ENCODE measurements at places on chromosomes 13 and 19.

GRCh38 chr13:105365831-105366230 lies 1169.6 kb downstream of the EFNB2 start:
- DNase-seq, result no peak

- no peak for DNase-seq
Measured at GRCh38 chr13:93769101-93769500, 542.5 kb downstream of the GPC6 start.

DNA sequence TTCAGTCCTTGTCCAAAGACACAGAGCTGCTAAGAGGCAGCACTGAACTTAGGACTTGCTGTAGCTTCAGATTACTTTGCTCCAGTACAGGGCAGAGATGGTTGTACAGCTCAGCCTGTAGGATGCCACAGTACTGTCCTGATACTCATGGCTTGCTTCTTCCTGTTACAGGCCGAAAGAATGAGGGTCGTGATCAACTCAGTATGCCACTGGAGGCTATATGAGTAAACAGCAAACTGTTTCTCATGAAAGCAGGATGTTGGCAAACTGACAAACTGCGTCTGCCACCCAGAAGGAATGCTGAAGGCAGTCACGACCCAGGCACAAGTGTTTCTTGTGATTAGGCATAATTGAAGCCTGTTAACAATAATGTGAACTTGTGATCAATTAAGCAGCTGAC lies 2.8 kb downstream of the ZNF749 start:
- DNase-seq, result no peak

DNA sequence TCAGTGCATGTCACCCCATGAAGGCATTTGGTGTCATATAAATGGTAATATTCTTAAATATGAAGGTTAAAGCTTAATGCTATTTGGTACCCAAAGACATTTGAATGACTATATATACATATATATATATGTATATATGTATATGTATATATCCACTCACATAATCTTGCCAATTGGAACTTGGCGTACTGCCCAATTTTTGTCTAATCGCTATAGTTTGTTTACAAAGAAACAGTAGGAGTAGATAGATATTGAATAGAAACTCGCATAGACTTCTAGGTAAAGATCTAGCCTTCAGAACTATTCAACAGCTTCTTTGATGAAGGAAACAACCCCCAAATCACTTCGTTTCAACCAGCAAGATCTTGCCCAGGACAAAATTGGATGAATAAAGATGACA lies 24.1 kb downstream of the KLF5 start:
- DNase-seq, result no peak

DNA sequence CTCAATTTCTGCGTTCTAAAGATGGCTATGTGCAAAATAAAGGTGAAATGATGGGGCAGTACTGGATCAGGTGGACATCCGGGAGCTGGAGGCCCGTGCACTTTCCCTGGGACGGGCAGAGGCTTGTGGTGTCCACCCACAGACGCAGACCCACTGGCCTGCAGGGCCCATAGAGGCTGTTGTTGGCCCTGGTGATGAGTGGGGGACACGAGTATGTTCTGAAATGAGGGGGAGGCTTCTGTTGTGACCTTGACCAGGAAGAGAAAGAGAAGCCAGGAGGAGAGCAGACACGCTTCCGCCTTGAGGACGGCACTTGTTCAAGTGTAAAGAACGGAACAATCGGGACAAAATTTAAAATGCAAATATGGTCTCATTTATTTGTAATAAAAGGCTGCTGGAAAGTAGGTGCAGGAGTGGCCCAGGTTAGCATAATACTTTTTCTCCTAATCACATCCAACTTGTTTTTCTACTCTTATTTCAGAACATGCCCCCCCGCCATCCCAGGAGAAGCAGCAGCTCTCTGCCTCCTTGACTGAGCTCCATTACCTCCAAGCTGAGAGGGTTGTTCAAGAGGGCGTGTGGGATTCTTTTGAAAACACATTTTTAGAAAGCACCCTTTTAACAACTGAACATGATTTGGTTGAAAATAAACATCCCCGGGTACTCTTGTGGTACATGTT lies 27.1 kb downstream of the ATP11A start:
- no peak for DNase-seq

DNA sequence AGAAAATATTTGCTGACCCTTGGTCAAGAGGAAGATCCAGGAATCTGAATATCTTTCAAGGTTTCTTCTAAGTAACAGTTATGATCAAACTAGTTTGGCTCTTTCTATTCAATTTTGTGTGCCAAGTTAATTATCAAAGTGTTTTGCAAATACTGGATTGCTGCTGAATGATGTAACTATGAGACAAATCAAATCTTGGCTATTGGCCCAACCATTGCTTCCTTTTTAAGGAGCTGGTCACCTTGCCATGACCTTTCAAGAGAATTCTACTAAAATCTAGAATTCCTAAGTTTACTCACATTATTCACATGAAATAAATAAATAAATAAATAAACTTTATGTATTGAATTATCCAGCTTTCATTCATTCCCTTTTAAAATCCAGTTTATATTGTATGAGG lies 371.8 kb downstream of the SLITRK6 start:
- no peak for DNase-seq

GRCh38 chr13:35714121-35714520 lies 237.6 kb upstream of the MAB21L1 start:
- DNase-seq, result no peak

- DNase-seq, result no peak
Measured at GRCh38 chr19:42316223-42317211, 3.4 kb downstream of the TMEM145 start.

GRCh38 chr13:38228322-38228721 lies 121.3 kb upstream of the UFM1 start:
- DNase-seq, result no peak

GRCh38 chr19:34926361-34926684 lies 380 bp upstream of the ZNF30 start:
- no peak for DNase-seq

- no peak for DNase-seq
Measured at GRCh38 chr19:18672606-18673337, 10.7 kb upstream of the CRTC1 start.

DNA sequence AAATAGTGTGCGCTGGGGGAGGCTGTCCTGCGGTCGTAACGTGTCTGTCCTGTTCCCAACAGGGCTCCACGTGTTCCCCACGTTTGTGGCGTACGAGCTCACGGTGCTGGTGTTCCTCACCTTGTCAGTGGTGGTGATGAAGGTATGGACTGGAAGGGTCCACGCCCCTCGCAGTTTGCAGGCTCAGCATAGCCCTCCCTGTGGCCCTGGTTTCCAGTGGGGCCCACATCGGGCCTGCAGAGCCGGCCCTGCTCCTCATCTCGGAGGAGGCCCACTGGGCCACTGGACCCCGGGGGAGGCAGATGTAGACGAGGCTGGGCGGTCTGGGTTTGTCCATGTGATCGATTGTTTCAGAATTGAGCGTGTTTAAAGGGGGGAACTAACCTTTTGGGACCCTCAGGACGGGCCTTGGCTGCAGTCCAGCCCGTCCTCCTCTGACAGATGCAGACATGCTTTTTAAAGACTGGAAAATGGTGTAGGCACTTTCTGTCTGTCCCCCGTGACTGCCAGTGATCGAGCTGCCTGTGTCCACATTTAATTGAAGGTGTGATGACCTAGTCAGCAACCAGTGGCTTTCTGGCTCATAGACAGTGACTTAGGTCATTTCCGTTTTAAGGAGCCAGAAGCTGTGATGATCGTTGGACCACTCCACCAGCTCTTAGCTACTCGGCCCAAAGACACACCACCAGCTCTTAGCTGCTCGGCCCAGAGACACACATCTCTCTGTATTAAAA lies 37.1 kb upstream of the TFDP1 start:
- DNase-seq, result peak; percentile 88

DNA sequence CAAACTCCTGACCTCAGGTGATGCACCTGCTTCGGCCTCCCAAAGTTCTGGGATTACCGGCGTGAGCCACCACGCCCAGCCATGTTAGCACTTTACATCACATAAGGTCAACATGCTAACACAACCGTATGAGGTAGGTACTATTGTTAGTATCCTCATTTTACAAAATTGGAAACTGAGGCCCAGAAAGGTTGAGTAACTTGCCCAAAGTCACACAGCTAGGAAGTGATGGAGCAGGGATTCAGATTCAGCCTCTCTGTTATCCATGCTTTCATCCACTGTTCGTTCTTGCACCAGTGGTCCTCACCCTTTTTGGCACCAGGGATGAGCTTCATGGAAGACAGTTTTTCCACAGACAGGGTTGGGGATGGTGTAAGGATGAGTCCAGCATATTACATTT lies 8.6 kb downstream of the COX6B1 start:
- DNase-seq, result no peak

DNA sequence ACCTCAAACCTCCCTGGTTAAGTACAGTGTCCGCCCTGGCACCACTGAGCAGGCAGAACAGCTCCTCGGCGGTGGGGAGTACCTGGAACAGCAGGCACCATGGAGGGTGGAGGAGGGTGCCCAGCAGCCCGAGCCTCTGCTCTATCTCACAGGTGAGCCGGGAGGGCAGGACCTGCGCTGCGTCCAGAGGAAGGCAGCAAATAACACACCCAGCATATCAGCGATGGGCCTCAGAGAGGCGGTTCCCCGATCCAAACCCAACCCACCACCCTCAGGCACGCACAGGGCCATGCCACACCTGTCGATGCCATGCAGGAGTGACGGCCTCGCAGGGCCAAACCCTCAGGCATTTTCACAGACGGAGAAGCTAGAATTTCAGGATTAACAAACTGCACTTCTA lies 11.8 kb downstream of the PEPD start:
- DNase-seq, result no peak

DNA sequence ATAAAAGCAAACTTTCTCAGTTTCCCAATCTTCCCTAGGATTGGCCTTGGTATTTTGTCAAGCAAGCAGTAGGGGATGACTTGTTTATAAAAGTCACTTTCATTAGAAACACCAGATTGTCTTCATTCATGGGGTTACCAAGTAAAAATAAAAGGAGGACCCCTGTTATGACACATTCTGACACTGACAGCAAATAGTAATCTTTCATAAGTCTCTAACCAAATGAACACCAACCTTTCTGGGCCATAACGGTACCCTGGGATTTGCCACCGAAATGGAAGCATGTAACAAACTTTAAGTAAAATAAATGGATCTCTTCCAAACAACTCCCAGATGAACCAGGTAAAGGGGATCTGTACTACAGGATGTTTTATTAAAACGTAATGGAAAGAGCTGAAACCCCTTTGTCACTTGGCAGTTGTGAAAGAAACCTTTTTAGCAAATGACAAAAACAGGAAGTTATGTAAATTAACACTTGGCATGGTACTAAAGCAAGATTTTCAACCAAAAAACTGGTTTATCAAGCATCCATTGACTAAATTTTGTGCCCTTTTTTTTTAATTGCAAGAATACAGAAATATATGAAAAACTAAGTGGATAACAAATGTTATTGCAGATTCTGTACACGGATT lies 335.6 kb downstream of the RBM26 start:
- no peak for DNase-seq

- no peak for DNase-seq
Measured at GRCh38 chr19:52398081-52398441, 412 bp downstream of the ZNF528 start.

DNA sequence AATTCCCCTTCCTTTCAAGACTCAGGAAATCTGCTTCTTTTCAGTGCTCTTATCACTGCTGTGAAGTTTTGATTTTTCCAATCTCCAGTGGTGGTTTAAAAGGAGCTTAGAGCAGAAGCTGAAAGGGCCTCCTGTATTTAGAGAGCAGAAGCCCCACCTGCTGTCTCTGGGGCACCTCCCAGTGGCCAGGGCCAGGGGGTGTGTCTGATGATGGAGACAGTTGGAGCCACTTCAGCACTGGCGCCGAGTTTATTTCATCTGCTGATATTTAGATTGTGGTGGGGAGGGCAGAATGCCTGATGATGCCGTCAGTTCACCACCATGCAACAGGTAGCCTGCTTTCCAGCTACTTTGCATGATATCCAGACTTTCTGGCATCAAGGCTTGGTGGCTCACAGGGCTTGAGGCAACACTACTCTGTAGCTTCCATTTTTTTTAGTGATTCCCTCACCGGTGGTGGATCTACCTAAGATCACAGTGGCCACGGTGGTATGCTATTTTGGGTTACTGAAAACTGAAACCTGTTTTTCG lies 371.9 kb downstream of the KCNRG start:
- DNase-seq, result peak; percentile 24

DNA sequence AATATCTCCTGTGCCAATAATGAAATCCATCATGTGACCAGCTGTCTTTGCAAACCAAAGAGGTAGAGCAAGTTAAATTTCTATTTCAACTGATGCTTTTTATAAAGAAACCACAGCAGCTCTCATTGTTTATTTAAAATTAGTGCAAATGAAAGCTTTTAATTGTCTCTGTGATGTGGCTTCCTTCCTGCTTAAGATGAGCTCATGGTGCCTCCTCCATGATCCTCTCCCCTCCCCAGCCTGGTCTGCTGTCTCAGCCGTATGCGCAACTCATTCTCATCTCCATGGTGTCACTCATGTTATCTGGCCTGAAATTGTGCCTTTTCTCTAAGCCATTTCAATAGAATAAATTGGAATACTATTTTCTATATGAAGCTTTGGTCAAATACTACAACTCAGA lies 270.6 kb downstream of the FGF14 start:
- peak; percentile 53 for DNase-seq

DNA sequence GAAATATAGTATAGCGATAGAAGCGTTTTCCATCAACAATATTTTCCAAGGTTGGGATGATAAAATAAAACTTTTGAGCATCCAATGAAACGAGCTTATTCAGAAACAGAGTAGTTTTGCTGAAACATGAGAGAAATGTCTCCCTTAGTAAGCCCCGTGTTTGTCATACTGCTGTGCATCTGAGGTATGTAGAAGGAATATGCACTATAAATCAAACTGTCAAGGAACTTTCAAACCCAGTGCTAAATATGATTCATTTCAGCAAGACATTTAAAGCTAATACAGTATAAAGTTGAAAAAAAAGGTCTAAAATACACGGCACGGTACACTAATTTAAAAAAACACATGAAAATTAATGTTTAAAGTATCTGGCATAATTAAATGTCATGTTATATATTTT lies 546.2 kb downstream of the SLITRK5 start:
- DNase-seq, result no peak

DNA sequence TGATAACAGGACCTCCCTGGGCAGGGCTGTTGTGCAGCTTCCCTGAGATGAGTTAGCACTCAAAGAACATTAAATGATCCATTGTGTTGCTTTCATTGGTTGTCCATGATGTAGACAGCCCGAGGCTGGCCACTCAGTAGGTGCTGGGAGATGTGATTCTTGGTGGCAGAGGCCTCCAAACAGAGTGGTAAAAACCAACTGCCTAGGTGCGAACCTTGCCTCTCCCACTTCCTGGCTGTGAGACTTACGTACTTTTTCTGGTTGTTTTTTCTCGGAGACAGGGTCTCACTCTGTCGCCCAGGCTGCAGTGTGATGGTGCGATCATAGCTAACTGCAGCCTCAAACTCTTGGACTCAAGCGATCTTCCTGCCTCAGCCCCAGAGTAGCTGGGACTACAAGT lies 6.2 kb downstream of the SARS2 start:
- DNase-seq, result no peak

DNA sequence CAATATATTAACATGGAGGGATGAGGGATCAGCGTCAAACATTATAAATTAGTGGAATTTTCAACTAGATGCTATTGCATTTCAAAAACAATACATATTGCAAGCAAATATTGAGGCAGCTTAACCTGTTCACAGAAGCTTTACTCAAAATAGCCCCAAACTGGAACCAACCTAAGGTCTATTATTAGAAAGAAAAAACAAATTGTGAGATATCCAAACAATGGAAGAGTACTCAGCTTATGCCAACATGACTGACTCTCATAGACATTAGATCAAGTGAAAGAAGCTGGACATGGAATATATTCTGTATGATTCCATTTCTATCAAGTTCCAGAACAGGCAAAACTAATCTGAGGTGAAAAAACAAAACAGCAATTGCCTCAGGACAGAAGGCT lies 27.6 kb upstream of the NEK3 start:
- no peak for DNase-seq

GRCh38 chr13:33281951-33282595 lies 3.5 kb downstream of the STARD13 start:
- no peak for DNase-seq

All from G401 (cell line).